ENCODE measurements at places on chromosomes 3 and 15. TPM values are rescaled to one million over a fixed set of nuclear protein-coding genes. Genes with fewer than 3 reads are reported as not detected.

Gene LOXL1
- total RNA-seq = 65.1 TPM

Gene C2CD4A
- total RNA-seq = not detected

Gene RTP1
- not detected for total RNA-seq

Gene NR2E3
- 218 TPM for total RNA-seq

Gene AEN
- total RNA-seq = 7.5 TPM

Gene NEK4
- 64.3 TPM for total RNA-seq

Gene RUVBL1
- 41.4 TPM for total RNA-seq

Gene PROS1
- 43.0 TPM for total RNA-seq

Gene UACA
- 126 TPM for total RNA-seq

Gene NDN
- total RNA-seq = 145 TPM

Gene LTF
- total RNA-seq = 52.9 TPM

Gene DAZL
- total RNA-seq = not detected

Gene ADAMTS7
- 20.7 TPM for total RNA-seq

Gene EPHB3
- total RNA-seq = 32.2 TPM

Gene KNG1
- not detected for total RNA-seq

Gene ZIC4
- total RNA-seq = 5.5 TPM
